ENCODE measurements at places on chromosomes 12 and 14. TPM values are rescaled to one million over a fixed set of nuclear protein-coding genes. Genes with fewer than 3 reads are reported as not detected.

The NOVA1 gene
- 5.2 TPM for total RNA-seq

The ADSS1 gene
- 5.4 TPM for total RNA-seq

The LBHD2 gene
- total RNA-seq, result 0.18 TPM

The RNF212B gene
- not detected for total RNA-seq

The GUCY2C gene
- 0.06 TPM for total RNA-seq

The KRT6C gene
- total RNA-seq, result not detected

The SIX1 gene
- total RNA-seq, result 9.3 TPM

The CBLN3 gene
- 1.5 TPM for total RNA-seq

The LRTM2 gene
- total RNA-seq, result not detected

The RNASE4 gene
- total RNA-seq, result 9.3 TPM

The TPH2 gene
- not detected for total RNA-seq

The CIROP gene
- not detected for total RNA-seq

The ARHGEF40 gene
- 10.7 TPM for total RNA-seq

The KCNH3 gene
- total RNA-seq, result 3.0 TPM

The LLPH gene
- 63.0 TPM for total RNA-seq

The EIF2S3B gene
- total RNA-seq, result 0.52 TPM

The TMEM132C gene
- not detected for total RNA-seq

The PPP4R4 gene
- total RNA-seq, result 0.39 TPM

The RILPL1 gene
- total RNA-seq, result 12.2 TPM

The ACOT2 gene
- total RNA-seq, result 47.5 TPM

The KRT6A gene
- total RNA-seq, result 0.52 TPM

The LRP1-AS gene
- not detected for total RNA-seq

The KSR2 gene
- 0.84 TPM for total RNA-seq

The LRRC10 gene
- total RNA-seq, result not detected

The PLA2G1B gene
- total RNA-seq, result not detected

The PZP gene
- total RNA-seq, result not detected

The TMEM52B gene
- 0.14 TPM for total RNA-seq

The FOXM1 gene
- 100 TPM for total RNA-seq

The RNASE1 gene
- 0.29 TPM for total RNA-seq

The COA8 gene
- 52.6 TPM for total RNA-seq

The DAO gene
- total RNA-seq, result not detected

The DTX3 gene
- total RNA-seq, result 19.8 TPM

The INHBE gene
- total RNA-seq, result 0.20 TPM

The ISM2 gene
- 0.43 TPM for total RNA-seq

The BATF gene
- total RNA-seq, result not detected

The SCAF11 gene
- 47.2 TPM for total RNA-seq

The PRH2 gene
- total RNA-seq, result not detected

The KRT1 gene
- not detected for total RNA-seq

The P2RX2 gene
- not detected for total RNA-seq

The SLC25A21 gene
- total RNA-seq, result 0.89 TPM

The SPRING1 gene
- 23.3 TPM for total RNA-seq

The RBP5 gene
- not detected for total RNA-seq

The LYZ gene
- total RNA-seq, result 0.26 TPM

The SERPINA12 gene
- total RNA-seq, result not detected

The CLEC6A gene
- total RNA-seq, result not detected
